ENCODE measurements at places on chromosomes 1 and 21.

- DNase-seq: peak; percentile 90
These were observed at the start of gene HAX1 for GRCh38 chr1:154272217-154272998. HAX1 (plus strand) TSS chr1:154272629; CDS start chr1:154272724, 95 bp downstream.

- DNase-seq: peak; percentile 30
These were observed at the start of gene TRPM2 for GRCh38 chr21:44353191-44353970. TRPM2 (plus strand) TSS chr21:44353621; CDS start chr21:44353701, 80 bp downstream.

DNA sequence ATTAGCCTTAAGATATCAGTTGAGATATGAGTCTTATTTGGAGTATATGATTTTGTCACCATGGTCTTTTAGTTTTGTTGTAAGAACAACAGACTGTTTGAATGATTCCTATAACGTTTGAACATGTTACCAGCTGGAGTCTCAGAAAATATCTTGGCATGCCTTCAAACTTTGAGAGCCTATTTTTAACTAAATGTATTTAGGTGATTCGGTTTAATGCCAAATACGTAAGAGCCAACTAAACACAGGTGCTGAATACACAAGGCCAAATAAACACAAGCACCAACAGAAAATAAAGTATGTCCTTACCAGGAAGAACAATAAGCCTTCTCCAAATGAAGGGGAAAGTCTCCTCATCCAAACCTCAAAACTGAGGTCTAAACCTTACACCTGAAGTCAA lies 48.6 kb downstream of the PRKACB start:
- DNase-seq: no peak

- DNase-seq: no peak
These were observed 39.7 kb downstream of the TMCC2 start for GRCh38 chr1:205267306-205267902.

DNA sequence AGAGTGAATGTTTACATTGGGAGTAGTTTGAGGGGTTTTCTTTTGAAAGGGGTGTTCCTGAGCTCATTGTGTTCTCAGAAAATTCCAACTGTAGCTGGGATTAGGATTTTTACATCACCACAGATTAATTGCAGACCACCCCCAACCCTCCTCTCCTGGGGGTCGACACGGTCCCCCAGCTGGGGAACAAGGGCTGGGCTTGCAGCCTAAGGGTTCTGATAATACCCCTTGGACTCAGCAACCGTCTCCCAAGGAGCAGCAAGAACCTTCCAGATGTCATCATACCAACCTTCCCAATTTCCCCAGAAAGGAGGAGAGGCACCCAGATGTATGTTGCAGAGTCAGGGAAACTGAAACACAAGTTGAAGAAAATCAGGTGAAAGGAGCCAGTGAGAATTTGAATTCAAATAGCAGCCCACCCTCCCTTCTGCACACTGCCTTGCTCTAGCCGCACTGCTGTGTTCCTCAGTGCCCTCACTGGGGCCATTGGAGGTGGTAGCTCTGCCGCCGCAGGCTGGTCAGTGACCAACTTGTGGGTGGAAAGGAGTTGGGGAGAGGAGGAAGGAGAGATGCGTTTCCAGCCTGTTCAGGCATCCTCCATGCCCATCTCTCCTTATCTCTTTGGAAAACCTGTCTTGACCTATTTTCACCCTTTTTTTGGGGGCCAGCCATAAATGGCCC lies 14.7 kb upstream of the IGFN1 start:
- no peak for DNase-seq

- DNase-seq: no peak
These were observed at the start of gene LAX1 for GRCh38 chr1:203765029-203765837. LAX1 (plus strand) TSS chr1:203765183; CDS start chr1:203765566, 383 bp downstream.

DNA sequence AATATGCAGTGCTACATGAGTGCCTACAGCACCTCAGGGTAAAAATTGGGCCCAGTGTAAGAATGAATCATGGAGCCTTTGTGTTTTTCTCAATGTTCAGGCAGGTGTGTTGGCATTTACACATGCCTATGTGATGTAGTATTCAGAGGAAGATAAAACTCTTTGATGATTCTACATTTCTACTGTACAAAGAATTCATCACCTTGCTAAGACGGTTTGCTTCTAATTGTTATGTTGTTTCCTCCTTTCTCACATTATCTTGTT lies 867.3 kb downstream of the TTLL7 start:
- DNase-seq: no peak

- DNase-seq: no peak
These were observed 551.3 kb downstream of the KCNT2 start for GRCh38 chr1:196056966-196057365.

DNA sequence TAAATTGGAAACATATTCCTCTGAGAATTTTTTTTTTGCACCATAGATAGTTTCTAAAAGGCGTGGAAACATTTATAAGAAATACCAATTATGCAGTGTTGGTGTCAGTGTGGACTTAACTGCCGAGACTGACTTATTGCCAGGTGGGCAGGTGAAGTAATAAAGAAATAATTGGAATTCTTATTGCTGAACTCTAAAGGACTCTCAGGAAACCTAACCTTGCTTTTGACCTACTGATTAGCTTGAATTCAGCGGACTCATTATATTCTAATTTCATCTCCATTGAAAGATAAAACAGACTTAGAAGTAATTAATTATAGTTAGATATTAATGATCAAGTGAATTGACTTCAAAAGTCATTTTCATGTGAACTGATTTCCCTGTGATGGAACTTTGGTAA lies 26.3 kb downstream of the KCNK1 start:
- no peak for DNase-seq

DNA sequence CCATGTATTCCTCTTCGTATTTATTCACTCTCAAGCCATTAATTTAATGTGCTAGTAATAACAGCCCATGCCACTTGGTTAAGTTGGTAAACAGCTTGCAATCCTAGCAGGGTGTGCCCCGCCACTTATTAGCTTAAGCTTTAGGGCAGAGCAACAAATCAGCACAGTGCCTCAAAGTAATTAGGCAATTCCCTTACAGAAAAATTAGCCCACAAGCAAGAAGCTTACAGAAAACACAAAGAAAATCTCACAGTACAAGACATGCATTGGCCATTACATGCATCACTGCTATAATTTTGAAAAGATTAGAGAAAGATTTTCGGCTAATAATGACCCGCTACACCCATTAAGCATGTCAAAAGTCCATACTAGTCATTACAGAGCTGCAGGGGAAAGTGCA lies 47.6 kb downstream of the TGFB2 start:
- no peak for DNase-seq

- DNase-seq: no peak
These were observed 35.9 kb upstream of the GALNT2 start for GRCh38 chr1:230031131-230031530.

DNA sequence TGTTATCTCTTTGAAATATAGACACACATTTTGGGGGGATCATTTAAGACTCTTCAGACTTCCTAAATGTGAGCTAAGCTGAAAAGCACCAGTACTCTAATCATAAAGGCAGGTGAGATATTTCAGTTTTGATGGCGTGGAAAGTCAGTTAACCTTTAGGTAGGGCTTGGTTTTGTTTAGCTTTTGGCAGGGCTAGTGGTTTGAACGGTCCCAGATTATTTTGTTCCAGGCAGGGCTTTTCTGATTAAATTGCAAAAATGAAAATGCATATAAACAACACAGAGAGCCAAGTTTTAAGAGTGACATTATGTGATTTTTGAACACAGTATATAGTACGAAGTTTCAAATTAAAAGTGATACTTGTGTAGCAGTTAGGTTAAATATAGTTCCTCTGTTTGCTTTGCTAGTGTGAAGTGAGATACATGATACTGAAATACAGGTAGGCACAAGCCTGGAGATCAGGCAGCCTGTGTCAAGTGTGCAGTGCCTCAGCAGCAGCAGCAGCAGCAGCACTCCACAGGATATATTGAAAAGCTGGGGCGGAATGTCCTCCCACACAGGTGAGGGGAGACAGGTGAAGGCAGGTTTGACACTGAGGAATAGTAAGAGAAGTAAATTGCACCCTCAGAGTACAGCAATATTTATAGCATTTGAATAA lies 47.4 kb downstream of the CAMTA1 start:
- DNase-seq: no peak

GRCh38 chr21:25307489-25307888 lies 299.8 kb downstream of the MRPL39 start:
- no peak for DNase-seq

GRCh38 chr1:19484798-19485361 lies 459 bp downstream of the CAPZB start:
- DNase-seq: no peak

DNA sequence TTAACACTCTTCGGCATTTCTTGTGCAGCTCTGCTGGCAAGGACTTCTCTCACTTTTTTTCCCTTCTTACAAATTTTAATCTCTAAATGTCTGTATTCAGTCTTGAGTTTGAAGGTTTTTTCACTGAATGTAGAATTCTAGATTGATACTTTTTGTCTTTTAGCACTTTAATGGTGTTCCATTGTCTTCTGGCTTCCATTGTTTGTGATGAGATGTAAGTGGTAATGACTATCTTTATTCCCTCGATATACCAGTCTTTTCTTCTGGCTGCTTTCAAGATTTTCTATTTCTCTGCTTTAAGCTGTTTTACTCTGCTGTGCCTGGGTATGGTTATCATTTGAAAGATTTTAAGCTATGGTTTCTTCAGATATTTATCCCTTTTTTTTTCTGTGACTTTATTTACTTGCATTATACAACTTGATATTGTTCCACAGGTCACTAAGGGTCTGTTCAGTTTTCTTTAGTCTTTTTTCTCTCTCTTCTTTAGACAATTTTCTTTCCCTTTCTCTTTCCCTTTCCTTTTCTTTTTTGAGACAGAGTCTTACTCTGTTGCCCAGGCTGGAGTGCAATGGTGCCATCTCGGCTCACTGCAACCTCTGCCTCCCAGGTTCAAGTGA lies 35.8 kb downstream of the DYRK1A start:
- no peak for DNase-seq

- DNase-seq: no peak
These were observed 39.4 kb upstream of the FAM3B start for GRCh38 chr21:41277196-41277595.

DNA sequence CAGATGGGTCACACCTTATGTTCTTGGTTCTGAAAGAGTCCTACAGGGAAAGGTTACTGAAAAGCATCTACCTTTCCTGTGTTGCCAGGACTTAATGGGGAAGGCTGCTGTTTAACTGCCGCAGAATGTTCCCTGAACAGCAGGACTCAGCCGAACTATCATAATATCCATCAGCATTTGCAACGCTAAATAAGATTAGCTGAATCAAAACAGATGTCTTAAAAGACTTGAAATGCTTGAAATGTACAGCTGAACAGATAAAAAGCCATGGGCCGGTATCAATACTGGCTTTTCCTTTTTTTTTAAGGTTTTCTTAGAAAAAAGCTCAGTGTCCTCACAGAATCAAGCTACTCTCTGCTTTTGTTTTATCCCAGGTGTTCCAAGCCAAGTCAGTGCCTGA lies 19.7 kb upstream of the ATP13A2 start:
- no peak for DNase-seq

DNA sequence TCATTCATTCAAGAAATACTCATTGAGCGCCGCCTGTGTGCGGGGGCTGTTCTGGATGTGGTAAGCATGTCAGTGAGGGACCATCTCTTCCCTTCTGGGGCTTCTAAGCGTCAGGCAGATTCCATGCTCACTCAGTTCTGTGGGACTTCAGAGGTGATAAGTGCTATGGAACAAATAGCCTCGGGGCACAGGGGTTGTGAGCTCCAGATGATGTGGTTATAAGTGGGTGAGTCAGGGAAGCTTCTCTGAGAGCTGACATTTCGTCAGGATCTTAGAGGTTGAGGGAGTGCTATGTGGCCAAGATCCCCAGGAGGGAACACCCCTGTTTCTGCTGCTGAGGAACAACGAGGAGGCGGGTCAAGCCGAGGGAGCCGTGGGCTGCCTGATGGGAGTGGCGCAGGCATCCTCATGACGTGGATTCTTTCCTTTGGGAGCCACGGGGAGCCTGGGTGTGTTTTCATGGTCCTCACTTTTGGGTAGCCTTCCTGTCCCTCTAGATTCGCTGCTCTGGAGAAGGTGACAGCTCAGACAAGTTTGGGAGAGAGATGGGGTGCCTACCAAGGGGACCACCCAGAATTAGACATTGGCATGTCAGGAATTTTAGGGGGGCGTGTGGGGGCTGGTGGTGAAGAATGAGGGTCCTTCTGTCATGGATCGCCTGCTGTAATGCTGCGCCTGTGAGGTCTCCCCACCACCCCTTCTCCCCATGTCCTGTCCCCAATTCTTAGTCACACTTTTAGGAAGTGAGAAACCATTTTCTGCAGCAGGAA lies 38.5 kb downstream of the HUNK start:
- DNase-seq: no peak

- DNase-seq: no peak
These were observed 28.2 kb upstream of the FCRL4 start for GRCh38 chr1:157626099-157626498.

DNA sequence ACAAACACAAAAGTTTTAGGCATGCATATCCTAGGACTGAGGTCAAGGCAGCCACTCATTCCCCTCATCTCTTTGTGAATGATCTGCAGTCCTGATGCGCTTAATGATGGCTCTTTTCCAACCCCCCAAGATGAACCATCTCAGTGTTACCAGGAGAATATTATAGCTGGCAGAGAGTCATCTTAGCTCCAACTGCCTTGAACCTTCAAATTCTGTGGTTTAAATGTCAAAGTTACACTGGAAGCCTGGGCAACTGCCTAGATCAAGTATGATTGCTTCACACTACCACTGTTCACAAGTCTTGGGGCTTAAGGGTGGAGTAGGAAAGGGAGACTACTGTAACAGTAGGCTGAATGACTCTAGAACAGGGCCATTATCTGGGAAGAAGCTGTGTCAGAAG lies 8.0 kb upstream of the MYBPHL start:
- no peak for DNase-seq

DNA sequence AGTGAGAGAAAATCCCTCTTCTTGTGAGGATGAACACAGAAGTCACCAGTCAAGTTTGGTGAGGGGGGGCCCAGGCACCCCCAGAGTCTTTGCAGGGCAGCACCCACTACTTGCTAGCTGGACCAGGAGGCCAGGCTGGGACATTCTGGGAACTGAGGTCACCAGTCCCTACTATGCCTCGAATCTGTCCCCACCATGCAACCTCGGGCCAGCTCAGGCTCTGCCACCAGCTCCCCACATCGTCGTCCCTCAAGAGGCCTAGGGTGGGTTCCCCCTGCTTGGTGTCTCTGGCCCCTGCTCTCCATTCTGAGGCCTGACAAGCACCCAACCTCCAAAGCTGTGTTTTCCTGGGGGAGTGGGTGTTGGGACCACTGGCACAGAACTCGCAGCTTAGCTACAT lies 22.2 kb upstream of the ZNF678 start:
- DNase-seq: no peak
